ENCODE measurements at places on chromosomes 11 and 22.
A peak's percentile ranks its signal among the peaks of the same experiment; 100 is the strongest.

DNA sequence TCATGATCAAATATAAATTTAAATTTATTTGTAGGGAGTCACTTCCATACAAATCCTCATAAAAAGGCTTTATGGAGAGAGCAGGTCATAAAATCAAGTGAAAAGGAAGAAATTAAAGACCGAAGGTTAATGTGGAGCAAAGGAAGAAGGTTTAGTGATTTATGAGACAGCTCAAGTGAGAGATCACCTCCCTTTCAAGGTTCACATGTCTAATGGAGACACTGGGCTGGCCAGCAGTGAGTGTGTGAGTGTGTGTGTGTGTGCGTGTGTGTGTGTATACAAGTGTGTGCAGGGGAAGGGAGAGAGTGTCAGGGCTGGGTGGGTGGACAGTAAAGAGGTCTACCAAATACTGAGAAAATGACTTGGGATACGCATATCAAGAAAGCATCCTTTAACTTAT lies 251.2 kb downstream of the FAT3 start:
- no peak overlapping the region for H3K27ac ChIP-seq
- no peaks in the 10 kb centered on the region for H3K27me3 ChIP-seq
- no peak for DNase-seq

DNA sequence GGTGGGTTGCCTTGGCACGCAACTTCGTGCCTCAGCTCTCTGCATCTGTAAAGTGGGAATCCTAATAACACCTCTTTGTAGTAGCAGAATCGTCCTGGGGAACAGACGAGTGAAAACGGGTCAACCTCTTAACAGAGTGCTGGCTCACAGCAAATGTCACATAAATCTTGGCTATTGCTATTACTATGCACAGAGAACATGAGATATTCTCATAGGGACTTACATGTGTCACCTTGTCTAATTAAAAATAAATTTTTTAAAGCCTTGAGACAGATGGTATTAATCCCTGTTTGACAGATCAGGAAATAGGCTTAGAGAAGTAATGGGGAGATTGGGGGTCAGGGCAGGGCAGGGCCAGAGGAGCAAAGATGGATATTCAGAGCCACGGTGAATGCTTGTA lies 44.3 kb upstream of the IGSF9B start:
- H3K27me3 ChIP-seq: no peaks in the 10 kb centered on the region
- H3K36me3 ChIP-seq: no peaks in the 10 kb centered on the region
- no peak overlapping the region for H3K4me3 ChIP-seq
- DNase-seq: no peak

DNA sequence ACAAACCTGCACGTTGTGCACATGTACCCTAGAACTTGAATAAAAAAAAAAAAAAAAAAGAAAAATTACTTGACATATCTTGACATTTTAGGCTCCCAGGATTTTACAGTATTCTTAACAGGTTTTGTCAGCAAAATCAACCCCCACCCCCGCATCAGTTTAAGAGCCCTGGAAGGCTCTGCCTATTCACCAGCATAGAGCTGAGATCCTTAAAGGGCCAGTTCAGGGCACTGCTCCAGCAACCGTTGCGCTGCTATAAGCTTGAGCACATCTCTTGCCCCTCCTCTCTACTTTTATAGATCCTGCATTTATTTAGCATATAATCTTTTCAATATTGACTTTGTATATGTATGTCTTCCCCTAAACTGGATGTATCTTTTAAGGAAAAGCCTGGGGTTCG lies 697 bp upstream of the PAFAH1B2 start:
- H3K27me3 ChIP-seq: no peaks in the 10 kb centered on the region
- peak; percentile 72 for DNase-seq
- H3K36me3 ChIP-seq: peaks cover 13% of the 10 kb centered on the region
- H3K27ac ChIP-seq: peak overlapping the region; percentile 95
- H3K4me3 ChIP-seq: peak overlapping the region; percentile 100

GRCh38 chr22:42528591-42529307 lies 9.2 kb upstream of the RRP7A start:
- no peak overlapping the region for H3K27ac ChIP-seq
- no peaks in the 10 kb centered on the region for H3K4me1 ChIP-seq
- no peaks in the 10 kb centered on the region for H3K27me3 ChIP-seq
- H3K36me3 ChIP-seq: no peaks in the 10 kb centered on the region
- DNase-seq: no peak

DNA sequence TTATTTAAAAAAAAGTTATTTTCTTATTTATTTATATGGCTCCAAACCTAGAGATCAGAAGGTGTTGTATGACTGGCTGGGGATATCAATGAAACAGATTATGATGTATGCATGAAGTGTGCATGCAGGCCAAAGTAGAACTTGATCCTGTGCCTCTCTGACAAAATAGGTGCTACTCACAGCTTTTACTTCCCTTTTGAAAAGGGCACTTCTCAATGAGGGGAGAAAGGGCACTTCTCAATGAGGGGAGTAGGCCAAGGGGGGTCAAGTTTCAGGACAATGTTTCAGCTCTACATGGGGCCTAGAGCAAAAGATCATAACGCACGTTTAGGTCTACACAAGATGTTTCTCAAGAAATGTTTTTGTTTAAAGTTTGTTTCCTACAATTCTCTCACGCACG lies 397.5 kb downstream of the ETS1 start:
- no peaks in the 10 kb centered on the region for H3K36me3 ChIP-seq
- no peak overlapping the region for H3K4me3 ChIP-seq
- no peak overlapping the region for H3K27ac ChIP-seq

GRCh38 chr22:43884600-43885318 lies 7.1 kb downstream of the PNPLA5 start:
- no peaks in the 10 kb centered on the region for H3K27me3 ChIP-seq
- no peak overlapping the region for H3K4me3 ChIP-seq
- H3K4me1 ChIP-seq: no peaks in the 10 kb centered on the region

GRCh38 chr11:109641549-109641948 lies 219.6 kb downstream of the C11orf87 start:
- peak; percentile 78 for DNase-seq
- no peaks in the 10 kb centered on the region for H3K4me1 ChIP-seq
- H3K27ac ChIP-seq: no peak overlapping the region
- H3K36me3 ChIP-seq: no peaks in the 10 kb centered on the region
- H3K27me3 ChIP-seq: no peaks in the 10 kb centered on the region
- no peak overlapping the region for H3K4me3 ChIP-seq

- no peak for DNase-seq
- H3K36me3 ChIP-seq: no peaks in the 10 kb centered on the region
- peak overlapping the region; percentile 88 for H3K4me3 ChIP-seq
- H3K27ac ChIP-seq: no peak overlapping the region
These were observed 1.7 kb downstream of the PDE3B start for GRCh38 chr11:14645015-14645912.

DNA sequence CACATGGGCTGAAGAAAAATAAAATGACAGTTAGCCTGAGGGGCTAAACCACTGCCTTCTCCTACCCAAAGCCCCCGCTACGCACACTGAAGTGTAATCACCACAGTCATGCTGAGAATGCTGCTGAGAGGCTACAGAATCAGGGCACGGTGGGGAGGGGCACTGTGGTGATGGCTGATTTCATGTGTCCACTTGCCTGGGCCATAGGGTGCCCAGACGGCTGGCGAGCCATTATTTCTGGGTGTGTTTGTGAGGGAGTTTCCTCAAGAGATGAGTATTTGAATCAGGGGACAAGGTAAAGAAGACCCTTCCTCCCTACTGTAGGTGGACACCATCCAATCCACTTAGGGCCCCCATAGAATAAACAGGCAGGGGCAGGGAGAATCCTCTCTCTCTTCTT lies 1313.2 kb downstream of the TBC1D22A start:
- H3K4me3 ChIP-seq: no peak overlapping the region
- H3K36me3 ChIP-seq: no peaks in the 10 kb centered on the region
- DNase-seq: no peak
- no peaks in the 10 kb centered on the region for H3K27me3 ChIP-seq
